ENCODE measurements at places on chromosomes 3 and 15.
A peak's percentile ranks its signal among the peaks of the same experiment; 100 is the strongest.

DNA sequence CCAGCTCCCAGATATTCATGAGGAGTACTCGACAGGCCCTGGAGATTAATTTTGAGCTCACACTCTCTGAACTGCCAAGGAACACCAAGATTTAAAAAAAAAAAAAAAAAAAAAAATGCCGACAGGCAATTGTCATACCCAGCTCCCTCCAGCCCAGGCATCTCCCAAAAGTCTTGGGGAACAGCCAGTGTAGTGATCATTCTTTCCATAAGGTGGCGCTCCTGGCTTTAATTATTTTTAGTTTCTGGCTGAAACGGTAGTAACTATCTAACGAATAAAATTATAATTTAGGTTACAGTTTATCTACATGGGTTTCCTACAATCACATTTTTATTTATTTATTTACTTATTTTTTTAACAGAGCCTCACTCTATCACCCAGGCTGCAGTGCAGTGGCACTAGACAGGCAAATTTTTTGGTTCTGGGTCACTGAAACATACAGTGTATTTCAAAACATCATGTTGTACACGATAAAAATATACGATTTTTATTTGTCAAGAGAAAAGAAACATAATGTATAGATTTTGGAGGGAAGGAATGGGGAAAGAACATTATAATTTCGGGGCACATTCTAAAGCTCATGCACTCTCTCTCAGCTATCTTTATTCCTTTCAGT is 157.3 kb downstream of the ADAMTS9 start:
- no peak for DNase-seq

DNA sequence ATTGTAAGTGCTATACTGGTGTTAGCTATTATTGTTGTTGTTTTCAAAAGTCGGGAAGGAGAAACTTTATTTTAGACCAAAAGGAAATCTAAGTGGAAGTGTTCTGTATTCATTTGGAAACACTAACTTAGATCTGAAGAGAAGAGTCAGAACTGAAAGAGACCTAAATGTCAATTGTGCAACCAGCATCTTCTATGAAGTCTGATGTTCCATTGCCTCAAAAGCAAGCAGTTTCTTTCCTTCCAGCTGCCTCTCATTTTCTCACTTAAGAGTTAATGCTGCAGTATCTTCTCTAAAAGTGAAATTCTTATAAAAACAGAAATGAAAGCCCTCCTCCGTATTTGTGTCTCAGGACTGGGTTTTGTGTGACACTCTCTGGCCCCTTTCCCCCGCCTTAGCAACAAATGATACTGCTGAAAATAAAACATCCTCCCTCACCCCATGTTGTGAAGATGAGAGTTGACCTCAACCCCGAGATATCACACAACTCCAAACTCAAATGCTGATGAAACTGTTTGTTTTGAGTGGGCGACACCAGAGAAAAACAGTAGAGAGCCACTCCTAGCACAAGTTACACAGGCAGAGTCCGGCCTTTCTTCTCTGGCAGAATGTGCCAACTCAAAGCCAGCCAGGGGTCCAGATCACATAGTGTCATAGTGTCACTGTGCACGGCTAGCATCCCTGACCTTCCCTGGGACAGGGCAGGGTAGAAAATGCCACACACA is 48.9 kb downstream of the GLDN start:
- DNase-seq, result no peak

DNA sequence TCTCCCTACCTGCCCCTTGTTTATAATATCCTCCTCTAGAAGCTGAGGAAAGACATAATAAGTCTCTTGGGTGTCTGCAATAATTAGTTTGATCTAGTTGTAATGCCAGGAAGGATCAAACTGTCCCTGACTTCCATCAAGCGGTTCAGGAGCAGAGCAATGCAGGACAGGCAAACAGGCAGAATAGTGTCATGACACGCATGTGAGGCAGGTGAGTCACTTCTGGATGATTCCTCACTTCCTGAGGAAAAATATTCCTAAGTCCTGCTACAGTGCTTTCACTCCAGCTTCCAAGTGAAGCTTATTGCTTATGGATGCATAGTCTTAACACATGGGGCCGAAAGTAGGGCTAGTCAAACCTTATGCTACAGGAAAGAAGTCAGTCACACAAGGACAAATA is 85.8 kb downstream of the GREM1 start:
- no peak for DNase-seq

DNA sequence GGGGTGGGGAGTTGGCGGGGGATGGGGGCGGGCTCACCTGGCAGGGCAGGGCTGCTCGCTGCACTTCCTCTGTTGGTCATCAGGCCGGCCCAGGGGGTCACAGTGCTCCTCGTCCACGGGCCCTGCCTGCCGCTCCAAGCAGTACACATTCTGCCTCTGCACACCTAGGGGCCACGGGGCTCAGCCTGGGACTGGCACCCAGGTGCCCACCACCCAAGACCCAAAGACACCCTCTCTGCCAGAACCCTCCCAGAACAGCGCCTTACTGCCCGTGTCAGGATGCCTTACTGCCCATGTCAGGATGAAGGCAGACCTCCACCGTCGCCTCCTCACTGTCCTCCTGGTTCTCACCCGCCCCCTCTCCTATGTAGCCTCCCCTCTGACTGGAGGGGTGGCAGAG is 43.2 kb downstream of the ADAMTS7 start:
- no peak for DNase-seq

GRCh38 chr15:98735895-98736617 is 87.7 kb downstream of the IGF1R start:
- DNase-seq, result no peak

DNA sequence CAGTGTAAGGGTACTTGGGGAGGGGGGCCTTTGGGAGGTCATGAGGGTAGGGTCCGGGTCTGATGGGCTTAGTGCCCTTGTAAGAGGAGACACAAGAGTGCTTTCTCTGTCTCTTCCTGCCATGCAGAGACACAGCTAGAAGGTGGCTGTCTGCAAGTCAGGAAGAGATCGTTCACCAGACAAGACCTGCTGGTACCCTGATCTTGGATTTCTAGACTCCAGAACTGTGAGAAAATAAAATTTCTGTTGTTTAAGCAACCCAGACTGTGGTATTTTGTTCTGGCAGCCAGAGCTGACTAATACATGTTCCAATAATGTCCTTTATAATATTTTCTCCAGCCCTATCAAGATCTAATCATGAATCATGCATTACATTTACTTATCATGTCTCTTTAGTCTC is 130.0 kb upstream of the VEPH1 start:
- DNase-seq, result no peak

DNA sequence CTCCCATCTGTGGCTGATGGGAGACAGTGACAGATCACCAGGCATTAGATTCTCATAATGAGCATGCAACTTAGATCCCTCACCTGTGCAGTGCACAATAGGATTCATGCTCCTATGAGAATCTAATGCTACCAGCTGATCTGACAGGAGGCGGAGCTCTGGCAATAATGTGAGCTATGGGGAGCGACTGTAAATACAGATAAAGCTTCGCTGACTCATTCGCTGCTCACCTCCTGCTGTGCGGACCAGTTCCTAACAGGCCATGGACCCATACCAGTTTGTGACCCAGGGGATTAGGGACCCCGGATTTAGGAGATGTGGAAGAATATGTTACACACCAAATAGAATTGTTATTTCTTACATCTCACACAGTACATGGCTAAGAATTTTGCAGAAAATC is 6.7 kb downstream of the ARGFX start:
- DNase-seq, result no peak

- DNase-seq, result no peak
Observed at GRCh38 chr15:81002331-81003096, 1.8 kb downstream of the TLNRD1 start.

GRCh38 chr15:75597667-75598341 is 18.7 kb upstream of the PTPN9 start:
- DNase-seq, result peak; percentile 12

DNA sequence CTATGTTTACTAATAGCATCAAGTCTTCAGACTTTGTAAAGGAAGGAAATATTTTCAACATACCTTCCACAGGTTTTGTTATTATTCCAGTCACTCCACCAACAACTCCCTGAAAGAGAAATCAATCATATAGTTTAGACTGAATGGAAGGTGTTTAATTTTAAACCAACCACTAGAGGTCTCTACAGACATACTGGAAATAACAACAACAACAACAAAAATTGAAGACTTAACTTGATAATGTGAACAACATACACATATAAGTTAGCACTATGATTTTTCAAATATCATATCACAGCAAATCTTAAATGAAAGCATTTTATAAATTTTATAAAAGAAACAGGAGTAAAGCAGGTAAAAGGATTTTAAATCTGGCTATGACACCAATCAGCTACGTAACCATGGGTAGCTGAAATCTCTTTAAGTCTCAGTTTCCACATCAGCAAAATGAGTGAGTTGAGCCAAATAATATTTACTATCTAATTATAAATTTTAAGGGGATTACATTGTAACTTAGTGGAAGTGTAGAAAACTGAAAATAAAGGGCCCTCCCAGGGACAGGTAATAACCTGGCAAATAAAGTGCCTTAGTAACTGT is 188.2 kb downstream of the VPS13C start:
- no peak for DNase-seq

DNA sequence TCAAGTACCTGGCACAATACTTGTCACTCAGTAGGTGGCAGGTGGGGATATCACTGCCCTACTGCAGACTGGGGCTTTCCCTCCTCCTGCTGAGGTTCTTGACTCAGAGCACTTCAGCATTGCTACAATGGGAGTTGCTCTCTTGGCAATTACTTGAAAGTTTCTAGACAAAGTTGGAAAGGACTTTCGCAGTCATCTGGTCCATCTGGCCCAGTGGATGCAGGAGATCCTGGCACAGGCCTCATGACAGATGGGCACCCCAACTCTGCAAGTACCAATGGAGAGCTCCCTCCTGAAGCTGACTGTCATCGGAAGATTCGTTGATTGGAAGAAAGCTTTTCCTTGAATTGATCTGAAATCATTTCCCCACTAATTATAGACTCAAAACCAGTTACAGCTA is 19.2 kb upstream of the IGF2BP2 start:
- DNase-seq, result no peak

GRCh38 chr3:130491431-130491830 is 25.5 kb upstream of the COL6A6 start:
- no peak for DNase-seq

DNA sequence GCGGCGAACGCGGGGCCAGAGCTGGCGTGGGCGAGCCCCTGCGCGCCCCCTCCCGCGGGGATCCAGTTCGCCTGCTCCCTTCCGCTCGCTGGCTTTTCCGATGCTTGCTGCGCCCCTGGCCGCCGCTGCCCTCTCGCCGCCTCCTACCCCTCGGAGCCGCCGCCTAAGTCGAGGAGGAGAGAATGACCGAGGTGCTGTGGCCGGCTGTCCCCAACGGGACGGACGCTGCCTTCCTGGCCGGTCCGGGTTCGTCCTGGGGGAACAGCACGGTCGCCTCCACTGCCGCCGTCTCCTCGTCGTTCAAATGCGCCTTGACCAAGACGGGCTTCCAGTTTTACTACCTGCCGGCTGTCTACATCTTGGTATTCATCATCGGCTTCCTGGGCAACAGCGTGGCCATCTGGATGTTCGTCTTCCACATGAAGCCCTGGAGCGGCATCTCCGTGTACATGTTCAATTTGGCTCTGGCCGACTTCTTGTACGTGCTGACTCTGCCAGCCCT is 721 bp downstream of the P2RY1 start:
- DNase-seq, result no peak

GRCh38 chr3:73315706-73316105 is 254.2 kb downstream of the EBLN2 start:
- DNase-seq, result no peak

GRCh38 chr3:194758716-194759115 is 73.0 kb downstream of the FAM43A start:
- DNase-seq, result no peak

GRCh38 chr15:65917407-65917756 is 48.1 kb downstream of the RAB11A start:
- no peak for DNase-seq

GRCh38 chr3:71300951-71301393 is 282.6 kb downstream of the FOXP1 start:
- no peak for DNase-seq

DNA sequence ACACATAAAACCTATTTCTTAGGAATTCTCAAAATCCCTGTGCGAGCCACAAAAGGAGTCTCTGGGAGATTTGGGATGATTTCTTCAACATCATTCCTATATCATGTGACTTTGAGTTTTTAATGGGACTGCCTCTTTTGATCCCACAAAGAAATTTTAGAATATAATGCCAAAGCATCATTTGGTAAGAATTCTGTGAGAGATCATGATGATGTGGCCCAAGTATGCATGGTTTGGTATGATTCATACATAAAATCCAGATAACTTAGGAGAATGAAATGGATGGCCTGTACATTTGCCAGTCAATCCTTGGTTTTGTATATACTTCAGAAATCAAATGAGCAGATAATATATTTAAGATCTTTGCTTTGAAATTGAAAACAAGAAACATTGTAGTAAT is 61.3 kb downstream of the UBE2E2 start:
- no peak for DNase-seq

GRCh38 chr3:127120851-127121647 is 71.9 kb upstream of the PRR23E start:
- DNase-seq, result no peak

- no peak for DNase-seq
Observed at GRCh38 chr3:105062853-105063252, 303.9 kb upstream of the ALCAM start.

- DNase-seq, result no peak
Observed at GRCh38 chr15:91898843-91899242, 45.3 kb downstream of the SLCO3A1 start.

DNA sequence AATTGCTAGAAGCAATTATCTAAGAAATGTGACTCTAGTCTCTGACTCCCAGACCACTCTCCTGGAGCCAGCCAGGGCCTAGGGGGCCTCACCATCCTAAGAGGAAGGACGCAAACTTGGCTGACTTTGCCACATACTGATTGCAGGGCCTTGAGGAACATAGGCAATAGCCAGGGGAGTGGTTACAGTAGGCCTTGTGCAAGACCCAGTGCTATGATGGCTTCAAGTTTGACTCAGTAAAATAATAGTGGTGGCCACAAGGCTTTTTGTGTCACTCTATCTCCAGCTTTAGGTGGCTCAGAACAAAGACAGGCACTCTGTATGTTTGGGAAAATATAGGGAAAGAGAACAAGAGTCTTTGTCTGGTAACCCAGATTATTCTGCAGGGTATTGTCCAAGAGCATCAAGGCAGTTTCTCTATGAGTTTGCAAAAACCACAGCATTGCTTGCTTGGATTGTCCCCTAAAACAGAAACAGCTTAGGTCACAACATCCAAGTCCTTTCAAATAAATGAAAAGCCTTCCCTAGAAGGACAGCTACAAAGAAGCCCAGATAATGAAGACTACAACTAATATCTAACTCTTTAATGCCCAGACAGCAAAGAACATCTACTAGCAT is 631.5 kb downstream of the PYDC2 start:
- DNase-seq, result no peak

DNA sequence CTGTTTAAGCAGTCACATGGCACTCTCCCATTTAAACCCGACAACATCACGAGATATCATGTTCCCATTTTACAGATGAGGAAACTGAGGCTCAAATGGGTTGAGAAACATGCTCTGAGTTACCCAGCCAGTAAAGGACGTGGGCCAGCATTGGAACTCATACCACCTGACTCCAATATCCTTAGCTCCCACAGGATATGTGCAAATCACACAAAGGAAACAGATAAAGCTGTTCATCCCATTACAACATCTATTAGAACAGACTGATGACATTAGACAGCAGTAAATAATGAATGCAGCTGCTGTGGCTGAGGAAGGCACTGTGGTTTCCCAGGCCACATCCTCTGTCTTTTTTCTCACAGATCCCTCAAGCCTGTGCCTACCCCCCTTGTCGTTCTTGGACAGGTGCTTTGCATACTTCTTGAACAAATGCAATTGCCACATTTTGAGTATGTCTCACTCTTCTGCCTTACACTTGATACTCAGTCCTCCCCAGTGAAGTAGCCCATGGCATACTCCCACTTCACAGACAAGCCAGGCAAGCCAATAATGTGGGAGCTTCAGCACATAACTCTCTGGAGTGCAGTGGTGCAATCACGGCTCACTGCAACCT is 17.7 kb downstream of the FRMD4B start:
- DNase-seq, result peak; percentile 24
